ENCODE measurements at places on chromosomes 11 and 22. TPM values are rescaled to one million over a fixed set of nuclear protein-coding genes. Genes with fewer than 3 reads are reported as not detected.

GRCh38 chr11:83566950-83567349 is 280.8 kb upstream of the CCDC90B start:
- peak; percentile 56 for DNase-seq

GRCh38 chr11:47127213-47127612 is 49.5 kb downstream of the ARFGAP2 start:
- no peak for DNase-seq

DNA sequence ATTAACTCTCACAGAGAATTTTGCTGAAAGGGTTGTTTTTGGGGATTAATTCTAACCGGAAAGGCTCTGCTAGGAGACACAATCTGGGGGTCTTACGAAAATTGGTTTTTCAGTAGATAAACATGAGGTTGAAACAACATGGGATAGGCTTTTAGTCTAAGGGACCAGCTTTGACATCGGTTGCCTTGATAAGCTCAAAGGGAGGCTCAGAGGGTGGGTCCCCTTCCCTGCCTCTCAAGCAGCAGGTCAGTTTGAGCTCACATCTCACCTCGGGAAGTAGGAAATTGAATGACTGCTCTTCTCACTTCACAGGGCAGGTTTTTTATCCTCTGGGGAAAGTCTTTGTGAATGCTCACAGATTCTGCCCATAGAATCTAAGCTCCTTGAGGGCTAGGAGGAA is 70.2 kb upstream of the KIRREL3 start:
- DNase-seq: no peak

DNA sequence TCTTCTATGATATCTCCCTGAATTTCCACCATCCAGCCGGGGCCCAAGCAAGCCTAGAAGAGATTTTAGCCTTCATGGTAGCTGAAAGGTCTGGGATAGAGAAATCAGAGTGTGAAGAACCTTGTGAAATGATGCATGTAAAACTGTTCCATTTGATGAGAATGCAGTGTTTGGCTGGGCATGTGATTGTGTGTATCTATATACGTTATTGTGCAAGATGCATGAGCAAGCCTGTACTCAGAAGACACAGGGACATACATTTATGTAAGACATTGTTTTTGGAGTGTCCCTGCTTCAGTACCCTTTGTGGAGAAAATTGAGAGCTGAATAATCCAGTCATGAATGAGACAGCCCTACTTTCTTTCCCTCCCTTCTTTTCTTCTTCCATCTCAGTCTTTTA is 15.2 kb upstream of the OR52K2 start:
- DNase-seq: no peak

GRCh38 chr22:39097098-39098020 is at the start of gene APOBEC3H:
Gene APOBEC3H (plus strand): TSS chr22:39097244. CDS start chr22:39100279, 3,035 bp downstream.
- DNase-seq: peak; percentile 54

- peak; percentile 40 for DNase-seq
These were observed 6.9 kb upstream of the PSMC3 start for GRCh38 chr11:47433157-47433556.

DNA sequence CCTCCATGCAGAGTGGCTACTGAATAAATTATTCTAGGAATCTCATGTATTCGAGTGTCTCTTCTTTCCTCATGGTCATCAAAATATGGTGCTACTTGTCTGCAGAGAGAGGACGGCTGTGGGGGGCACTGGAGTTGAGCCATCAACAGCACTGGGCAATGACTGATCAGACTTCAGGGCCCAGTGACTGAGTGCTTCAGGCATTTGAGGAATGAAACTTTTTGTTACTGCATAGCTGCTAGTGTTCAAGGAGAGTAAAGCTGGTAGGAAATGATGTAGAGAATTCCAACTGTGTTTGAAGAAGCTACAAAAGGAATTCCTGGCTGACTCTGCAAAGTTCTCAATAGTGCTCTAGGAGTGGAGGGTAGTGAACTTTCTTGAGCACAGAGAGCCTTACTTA is 277.7 kb downstream of the CADM1 start:
- peak; percentile 88 for DNase-seq

- no peak for DNase-seq
These were observed 21.1 kb downstream of the EIF3L start for GRCh38 chr22:37870273-37870672.

- DNase-seq: peak; percentile 65
These were observed 23.5 kb upstream of the P2RY2 start for GRCh38 chr11:73194593-73194992.

GRCh38 chr11:36098087-36098486 is 154.2 kb downstream of the LDLRAD3 start:
- no peak for DNase-seq

DNA sequence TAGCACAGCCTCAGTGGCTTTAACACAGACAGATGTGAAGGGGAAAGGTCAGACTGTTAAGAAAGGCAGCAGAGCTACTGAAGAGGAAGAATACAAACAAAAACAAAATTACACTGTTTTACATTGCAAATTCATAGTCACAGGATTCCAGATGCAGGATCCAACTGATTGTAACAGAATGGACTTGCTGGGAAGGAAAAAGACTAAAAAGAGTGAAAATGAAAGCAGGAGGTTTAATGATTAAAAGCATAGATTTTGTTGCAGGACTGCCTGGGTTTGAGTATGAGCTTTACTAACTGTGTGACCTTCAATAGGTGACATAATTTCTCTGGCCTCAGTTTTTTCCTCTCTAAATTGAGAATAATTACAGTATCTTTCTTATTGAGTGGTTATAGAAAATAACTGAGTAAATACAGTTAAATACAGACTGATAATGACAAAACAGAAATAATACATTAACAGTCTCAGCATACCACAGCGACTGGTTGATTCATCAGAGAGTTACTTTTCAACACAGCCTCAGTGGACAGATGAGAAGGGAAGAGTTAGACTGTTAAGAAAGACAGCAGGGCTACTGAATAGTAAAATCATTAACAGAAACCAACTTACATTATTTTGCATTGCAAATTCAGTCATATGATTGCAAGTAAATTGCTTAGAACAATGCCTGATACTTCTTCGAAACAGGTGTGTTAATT is 704.2 kb upstream of the TENM4 start:
- DNase-seq: no peak

GRCh38 chr11:61059260-61059752 is 43.0 kb upstream of the CD5 start:
- no peak for DNase-seq

- DNase-seq: no peak
These were observed 164.0 kb upstream of the CTSC start for GRCh38 chr11:88501541-88501940.

DNA sequence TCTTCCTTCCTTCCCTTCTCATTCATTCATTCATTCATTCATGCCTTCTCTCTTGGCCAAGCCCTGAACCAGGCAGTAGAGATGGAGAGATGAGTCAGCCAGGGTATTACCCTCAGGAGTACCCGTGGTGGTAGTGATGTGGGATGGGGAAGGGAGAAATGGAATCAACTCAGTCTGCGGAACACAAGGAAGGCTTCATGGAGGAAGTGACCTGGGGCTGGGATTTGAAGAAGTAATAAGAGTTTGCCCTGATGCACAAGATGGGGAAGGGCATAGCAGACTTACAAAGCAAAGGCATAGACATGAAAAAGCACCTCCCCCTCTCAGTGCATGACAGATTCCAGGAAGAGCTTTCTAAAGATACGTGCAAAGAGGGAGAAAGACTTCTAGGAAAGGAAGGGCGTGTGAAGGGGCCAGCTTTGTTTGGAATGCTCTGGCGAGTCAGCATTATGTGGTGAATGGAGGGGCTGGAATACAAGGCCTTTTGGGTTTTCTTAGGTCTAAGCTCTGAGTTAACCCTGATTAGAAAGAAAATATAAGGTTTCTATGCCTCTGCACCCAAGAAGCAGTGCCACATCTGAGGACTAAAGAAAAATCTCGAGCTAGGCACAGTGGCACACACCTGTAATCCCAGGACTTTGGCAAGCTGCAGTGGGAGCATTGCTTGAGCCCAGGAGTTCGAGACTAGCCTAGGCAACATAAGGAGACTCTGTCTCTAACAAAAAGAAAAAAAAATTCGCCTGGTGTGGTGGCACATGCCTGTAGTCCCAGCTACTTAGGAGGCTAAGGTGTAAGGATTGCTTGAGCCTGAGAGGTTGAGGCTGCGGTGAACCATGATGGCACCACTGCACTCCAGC is 36.4 kb upstream of the ACER3 start:
- peak; percentile 78 for DNase-seq

DNA sequence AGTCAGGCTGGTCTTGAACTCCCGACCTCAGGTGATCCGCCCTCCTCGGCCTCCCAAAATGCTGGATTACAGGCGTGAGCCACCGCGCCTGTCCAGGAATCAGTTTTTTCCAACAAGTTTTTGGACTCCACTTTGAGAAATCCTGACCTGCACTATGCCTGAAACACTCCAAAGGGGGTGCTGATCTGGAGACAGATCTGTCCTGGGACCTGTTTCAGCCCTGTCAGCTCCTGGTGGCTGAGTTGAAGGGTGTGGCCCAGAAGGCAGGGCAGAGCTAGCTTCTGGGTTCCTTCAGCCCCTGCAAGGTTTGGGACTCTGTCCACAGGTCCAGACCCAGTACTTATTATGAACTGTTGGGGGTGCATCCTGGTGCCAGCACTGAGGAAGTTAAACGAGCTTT is 1.2 kb downstream of the DNAJC4 start:
- no peak for DNase-seq

- DNase-seq: no peak
These were observed 206.5 kb upstream of the PDGFD start for GRCh38 chr11:104370478-104370877.

GRCh38 chr11:108966206-108966605 is 301.3 kb downstream of the DDX10 start:
- DNase-seq: no peak

DNA sequence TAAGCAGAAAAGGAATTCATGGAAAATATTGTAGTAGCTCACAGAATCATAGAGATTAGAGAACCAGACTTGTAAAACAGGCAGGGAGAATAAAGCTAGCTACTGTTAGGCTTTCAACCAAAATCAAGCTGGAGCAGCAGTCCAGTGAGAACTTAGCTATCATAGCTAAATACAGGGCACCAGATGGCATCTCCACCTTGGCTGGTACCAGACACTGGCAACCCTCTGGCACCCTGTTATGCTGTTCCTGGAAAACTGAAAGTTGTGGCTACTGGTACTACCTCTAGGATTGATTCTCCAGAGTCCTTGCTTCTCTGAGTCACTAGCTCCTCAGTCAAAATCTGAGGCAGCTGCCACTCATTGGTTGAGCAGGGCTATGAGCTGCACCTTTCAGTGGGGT is 6.0 kb upstream of the DRD2 start:
- no peak for DNase-seq

DNA sequence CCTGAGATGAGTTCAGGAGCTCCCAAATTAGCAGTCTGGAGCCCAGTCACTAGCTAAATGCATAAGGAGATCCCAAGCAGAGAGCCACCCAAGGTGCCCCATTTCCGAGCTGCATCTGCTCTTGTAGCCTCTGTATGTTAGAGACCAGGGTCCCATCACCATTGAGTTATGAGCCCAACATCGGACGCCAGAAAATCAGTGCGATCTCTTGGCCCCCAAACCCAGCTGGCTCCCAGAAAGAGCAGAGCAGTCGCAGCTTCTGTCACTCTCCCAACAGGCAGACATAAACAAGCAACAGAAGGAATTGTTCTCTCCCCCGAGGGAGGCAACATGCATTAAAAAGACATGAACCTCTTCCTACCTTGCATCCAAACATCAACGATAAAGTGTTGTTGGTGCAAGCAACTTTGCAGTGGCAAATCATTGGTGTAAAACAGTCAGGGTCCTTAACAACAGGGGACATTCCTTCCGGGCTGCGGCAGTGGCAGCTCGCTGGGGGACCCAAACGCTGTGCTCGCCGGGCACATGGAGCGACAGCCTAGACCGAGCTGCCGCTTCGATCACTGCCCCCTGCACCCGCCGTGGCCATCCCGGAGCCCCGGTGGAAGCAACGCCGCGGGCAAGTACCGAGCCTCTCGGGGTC is 907.1 kb downstream of the DLG2 start:
- DNase-seq: no peak

- no peak for DNase-seq
These were observed 186.5 kb downstream of the DYNC2H1 start for GRCh38 chr11:103295704-103296103.

- no peak for DNase-seq
These were observed 2.3 kb upstream of the CCDC88B start for GRCh38 chr11:64337538-64338249.

GRCh38 chr22:36904260-36904880 is 9.1 kb upstream of the CSF2RB start:
- DNase-seq: no peak

DNA sequence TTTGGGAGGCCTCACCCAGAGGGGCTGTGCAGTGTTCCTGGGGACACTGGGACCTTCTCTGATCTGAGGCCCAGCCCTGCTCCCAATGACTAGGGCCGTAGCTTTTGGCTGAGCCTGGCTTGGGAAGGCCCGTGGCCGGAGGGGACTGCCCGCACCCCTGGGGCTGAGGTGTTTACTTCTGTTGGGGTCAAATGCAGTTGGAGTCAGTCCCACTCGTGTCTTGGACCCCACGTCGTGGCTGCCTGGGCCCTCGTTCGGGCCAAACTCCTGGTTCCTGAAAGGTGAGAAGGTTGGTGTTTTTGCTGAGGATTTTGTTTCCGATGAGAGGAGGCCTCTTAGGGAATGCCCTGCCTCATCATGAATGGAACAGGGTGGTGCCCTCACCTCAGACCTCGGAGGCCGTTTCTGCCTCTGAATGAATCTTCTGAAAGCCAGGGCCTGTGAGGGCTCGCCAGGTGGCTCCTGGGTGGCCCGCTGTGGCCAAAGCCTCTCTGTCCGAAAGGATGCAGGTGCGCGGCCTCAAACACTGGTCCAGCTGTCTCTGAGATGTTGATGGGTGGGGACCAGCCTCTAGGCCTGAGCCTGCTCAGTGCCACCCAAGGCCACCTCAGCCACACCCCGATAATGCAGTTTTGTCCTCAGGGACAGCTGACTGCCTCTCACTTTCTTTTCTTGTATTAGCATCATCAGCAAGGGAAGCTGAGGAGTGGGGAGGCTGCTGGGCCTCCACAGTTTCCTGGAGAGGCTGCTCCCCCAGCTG is 40.3 kb upstream of the A4GALT start:
- no peak for DNase-seq

- no peak for DNase-seq
These were observed 27.9 kb upstream of the MOB2 start for GRCh38 chr11:1514336-1515061.

Gene TEX12
- not detected for total RNA-seq

Gene FGF3
- not detected for total RNA-seq

Gene FXYD2
- not detected for total RNA-seq

Gene KCNJ11
- total RNA-seq: not detected

Gene NCR3LG1
- 0.52 TPM for total RNA-seq

Gene TCN2
- 6.2 TPM for total RNA-seq

Gene NLRP6
- total RNA-seq: not detected

Gene TEX54
- total RNA-seq: not detected

Gene GAL3ST3
- not detected for total RNA-seq

Gene RAPSN
- total RNA-seq: not detected

Gene FAM180B
- not detected for total RNA-seq

Gene OR52N5
- total RNA-seq: not detected

Gene CBX7
- 3.0 TPM for total RNA-seq

Gene MMP3
- 136 TPM for total RNA-seq

Gene RFPL3
- not detected for total RNA-seq

Gene CARD10
- total RNA-seq: 8.3 TPM

Gene MMP7
- 1.2 TPM for total RNA-seq

Gene SLC15A3
- 23.3 TPM for total RNA-seq

Gene PKDREJ
- not detected for total RNA-seq

Data from M059J (cell line).